Natural killer cell treated with Interleukin-12 subunit alpha and Interleukin-12 subunit beta and Interleukin-15 and Interleukin-18, amount 100 ng/mL, for 72 hours (primary cell): ENCODE measurements at places on chromosomes 5 and 9. TPM values are rescaled to one million over a fixed set of nuclear protein-coding genes. Genes with fewer than 3 reads are reported as not detected.

DNA sequence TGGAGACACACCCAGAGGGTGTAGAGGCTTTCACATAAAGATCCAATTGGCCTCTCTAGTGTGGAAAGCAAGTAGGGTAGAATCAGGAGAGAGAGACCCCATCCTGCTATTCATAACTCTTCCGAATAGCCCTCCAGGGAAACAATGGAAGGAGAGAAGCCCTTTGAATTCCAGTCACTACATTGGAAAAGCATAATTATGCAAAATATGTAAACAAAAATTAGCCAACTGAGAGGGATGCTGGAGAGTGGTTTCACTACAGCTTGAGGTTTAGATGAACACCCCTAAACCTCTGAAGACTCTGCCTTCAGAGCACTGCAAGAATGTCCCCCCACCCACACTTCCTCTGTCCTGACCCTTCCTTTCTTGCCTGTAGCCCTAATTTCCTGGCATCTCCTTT is 197.3 kb upstream of the ANKRD55 start:
- no peak for DNase-seq

Gene DMGDH
- total RNA-seq: 1.3 TPM

Gene OSMR
- 0.36 TPM for total RNA-seq

DNA sequence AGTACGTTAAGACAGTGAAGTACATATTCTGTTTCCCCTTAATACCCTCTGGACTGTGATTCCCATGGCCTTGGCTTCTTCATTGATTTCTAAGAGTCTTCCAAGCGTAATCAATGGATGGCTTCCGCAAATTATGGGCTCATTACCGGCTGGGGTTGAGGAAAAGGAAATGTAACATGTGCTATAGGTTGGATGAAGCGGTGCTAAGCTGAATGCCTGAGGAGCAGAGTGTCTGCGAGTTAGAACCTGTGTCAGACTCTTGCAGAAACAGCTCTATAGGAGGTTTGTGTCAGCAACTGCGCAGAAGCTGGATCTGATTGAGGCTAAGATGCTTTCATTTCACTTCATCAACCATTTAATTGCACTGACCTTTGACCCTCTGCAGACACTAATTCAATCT is 114.3 kb upstream of the CDH18 start:
- DNase-seq: no peak

DNA sequence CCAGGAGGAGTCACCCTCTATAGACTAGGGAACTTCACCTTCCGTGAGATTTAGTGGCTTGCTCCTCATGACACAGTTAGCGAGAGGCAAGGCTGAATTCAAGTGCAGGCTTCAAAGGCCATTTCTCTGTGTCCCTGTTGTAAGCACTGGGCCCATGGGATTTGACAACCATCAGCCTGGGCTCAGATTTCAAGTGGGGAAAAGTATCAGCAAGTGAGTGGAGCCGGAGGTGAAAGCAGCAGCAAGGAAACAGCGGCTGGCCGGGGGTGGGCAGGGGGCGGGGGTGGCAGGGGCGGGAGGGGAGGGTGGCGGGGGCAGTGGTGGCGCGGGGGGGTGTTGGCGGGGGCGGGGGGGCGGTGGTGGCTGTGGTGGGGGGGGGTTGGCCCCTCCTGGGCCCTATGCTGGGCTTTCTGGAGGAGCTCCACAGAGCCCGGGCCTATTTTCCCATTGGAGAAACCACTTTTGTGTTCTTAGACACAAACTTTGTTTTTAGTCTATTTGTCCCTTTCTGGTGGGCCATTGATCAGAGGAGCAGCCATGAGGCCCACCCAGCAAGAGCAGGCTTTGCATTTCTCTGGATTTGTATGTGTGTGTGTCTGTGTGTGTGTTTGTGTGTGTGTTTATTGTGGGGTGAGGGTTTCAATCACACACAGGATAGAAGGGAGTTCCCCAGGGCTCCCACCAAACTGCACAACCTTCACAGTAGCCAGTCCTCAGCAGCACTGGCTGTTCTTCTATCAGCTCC is 165.4 kb upstream of the RAI14 start:
- no peak for DNase-seq

- no peak for DNase-seq
These were observed 48.5 kb upstream of the RLN1 start for GRCh38 chr9:5388026-5388819.

DNA sequence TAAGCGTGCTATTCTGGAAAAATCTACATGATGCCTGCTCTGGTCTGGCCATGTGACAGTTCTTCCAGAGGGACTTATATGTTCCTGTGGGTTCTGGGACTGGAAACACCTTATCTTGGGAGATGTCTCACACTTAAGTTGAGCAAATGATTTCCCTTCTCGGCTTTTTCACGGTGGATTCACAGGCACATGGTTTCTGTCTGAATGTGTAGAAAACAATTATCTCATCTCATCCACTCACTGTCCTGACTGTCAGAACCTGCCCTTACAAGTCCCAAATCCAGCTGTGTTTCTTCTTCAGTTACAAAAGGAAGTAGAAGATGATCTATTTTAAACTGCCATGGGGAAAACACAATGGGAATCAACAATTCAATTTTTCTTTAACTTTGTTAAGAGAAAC is 184.0 kb downstream of the SYK start:
- DNase-seq: no peak

DNA sequence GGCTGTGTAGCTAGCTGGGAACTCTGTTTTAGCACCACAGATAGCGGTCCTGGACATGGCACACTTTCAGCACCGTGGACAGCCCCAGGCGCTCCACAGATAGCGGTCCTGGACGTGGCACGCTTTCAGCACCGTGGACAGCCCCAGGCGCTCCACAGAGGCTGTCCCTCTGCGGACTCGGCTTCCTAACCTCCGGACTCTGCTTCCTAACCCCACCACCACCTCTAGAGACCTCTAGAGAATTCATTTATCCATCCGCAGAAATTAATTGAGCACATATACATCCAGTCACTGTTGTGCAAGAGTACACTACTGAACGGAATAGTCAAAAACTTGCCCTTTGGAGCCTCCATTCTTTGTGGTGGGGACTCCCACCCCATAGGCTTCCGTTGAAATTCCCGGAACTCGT is 27.4 kb downstream of the UNC5A start:
- DNase-seq: peak; percentile 79

DNA sequence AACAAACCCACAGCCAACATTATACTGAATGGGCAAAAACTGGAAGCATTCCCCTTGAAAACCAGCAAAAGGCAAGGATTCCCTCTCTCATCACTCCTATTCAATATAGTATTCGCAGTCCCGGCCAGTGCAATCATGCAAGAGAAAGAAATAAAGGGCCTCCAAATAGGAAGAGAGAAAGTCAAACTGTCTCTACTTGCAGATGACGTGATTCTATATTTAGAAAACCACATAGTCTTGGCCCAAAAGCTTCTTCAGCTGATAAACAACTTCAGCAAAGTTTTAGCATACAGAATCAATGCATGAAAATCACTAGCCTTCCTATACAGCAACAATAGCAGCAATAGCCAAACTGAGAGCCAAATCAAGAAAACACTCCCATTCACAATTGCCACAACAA is 333.7 kb upstream of the EDIL3 start:
- DNase-seq: no peak

DNA sequence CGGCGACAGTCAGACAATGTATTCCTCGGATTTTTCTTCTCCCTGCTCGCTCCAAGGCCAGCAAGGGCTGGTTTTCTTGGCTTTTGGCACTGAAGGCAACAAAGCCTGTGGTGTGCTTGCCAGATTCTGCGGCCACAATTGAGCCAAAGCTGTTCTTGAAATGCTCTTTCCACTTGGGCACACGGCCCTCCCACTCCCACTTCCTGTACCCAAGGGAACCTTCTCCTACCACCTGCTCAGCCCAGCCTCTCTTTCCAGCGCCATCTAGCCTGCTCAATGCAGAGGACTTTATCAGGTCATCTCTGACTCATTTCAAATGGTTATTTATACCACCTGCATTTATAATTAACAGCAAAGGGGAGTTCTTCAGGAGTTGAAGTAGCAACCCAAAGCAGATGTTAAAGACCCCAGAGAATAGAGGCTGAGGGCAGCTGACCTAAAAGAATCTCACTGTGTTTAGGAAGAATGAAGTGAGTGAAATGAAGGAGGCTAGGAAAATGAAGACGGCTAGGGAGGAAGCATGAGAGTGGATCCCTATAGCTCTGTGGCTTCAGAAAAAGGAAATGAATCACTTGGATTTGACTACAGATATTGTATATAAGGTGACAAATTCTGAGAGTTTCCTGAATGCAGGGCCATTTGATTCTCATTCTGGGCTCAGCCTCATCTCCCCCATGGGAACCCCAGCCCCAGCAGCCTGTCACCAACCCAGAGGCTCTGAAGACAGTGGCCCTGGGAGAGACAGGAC is 439.0 kb downstream of the ENC1 start:
- no peak for DNase-seq

DNA sequence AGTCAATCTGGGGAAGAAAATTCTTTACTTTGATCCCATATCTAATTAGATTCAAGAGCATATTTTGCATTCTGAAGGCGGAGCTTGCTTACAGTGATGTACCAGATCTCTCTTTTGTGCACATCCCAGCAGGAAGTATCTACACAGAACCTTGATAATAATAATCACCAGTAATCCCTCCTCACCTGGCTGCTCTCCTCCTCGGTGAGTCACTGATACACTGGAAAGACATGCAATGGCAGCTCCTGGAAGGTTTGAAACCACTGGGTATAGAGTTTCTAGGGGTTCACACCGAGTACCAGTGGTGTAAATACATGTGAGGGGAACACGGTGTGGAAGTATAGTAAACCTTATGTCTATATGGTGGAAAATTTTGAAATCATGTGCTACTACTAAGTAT is 205.5 kb upstream of the TARS1 start:
- no peak for DNase-seq
